ENCODE measurements at places on chromosomes 5 and 9.

DNA sequence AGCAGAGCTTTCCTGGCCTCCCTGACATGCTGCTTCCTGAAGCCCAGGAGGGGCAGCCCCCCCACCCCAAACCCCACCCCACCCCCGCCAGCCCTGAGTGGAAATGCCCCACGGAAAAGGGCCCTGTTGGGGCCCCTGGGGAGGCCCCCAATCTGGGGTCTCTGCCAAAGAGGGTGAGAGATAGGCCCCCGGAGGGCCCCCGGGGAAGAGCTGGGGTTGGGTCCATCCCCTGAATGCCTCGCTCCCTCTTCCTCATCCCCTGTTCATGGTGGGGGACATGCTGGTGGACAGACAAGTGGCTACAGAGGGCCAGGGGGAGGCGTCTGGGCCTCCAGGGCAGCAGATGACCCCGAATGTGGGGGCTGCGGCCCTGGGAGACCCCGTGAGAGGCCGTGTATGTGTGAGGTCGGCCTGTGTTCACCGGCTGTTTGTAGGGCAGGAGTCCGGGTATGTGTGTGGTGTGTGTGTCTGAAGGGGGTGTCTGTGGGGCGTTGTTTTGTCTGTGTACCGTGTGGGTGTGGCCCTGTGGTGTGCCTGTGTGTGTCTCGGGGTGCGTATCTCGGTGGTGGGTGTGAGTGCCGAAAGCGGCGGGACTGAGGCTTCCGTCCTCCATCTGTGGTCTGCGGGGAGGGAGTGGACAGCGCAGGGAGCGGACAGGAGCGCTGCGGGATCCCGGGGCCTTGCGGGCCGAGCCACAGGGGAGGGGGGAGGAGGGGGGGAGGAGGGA is 11.3 kb downstream of the C9orf50 start:
- DNase-seq = no peak

DNA sequence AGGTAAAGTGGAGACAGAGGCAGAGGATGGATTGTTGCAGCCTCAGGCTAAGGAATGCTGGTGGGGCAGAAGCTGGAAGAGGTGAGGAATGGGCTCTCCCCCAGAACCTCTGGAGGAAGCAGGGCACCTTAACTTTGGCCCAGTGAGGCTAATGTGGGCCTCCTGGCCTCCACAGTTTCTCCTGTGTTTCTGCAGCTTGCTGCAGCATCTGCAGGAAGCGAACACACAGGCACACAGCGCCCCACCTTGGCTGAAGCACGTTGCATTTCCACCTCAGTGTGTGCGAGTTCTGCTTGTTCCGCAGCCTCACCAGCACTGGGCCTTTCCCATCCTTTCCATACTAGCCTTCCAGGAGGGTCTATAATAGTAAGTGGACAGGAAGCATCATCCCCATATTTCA is 27.2 kb upstream of the ASS1 start:
- DNase-seq = no peak

GRCh38 chr9:125949703-125950460 is 202.7 kb downstream of the PBX3 start:
- no peak for DNase-seq

DNA sequence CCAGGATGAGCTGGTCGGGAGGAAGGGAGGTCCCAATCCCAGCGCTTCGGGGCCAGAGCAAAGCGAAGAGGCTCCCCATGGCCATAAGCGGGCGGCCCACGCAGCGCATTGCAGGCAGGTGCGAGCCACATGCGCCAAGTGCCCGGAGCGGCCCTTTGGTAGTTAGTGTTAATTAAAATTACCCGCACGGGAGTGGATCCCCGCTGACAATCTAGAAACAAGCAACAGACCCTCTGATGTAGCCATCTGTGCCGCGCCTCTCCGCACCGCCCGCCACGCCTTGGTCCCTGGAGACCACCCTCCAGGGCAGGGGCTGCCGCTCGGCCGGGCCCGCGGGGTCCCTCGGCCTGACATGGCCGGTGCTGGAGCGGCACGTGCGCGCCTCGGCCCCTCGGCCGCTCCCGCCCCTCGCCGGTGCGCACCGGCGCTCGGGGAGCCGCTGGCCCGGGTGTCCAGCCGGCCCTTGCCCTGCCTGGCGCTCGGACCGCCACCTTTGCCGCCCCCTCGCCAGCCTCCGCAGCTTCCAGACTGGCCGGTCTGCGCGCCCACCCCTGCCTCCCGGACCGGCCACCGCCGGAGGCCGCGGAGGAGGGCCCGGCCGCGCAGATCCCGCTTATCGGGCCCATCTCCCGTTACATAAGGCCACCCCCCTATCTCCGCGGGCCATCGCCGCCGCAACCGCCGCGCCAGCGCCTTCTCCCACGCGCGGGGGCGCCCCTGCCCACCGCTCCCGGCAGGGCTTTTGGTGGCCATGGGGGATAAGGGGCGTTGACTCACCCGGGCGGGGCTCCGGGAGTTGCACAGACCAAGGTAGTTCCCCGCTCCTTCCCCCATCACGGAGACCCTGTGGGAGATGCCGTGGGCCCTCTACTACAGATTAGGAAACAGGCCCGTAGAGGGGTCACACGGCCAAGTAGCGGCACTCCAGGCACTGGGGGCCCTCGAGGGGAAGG is 1.9 kb upstream of the IL13 start:
- DNase-seq = no peak

GRCh38 chr5:4893063-4893744 is 246.9 kb upstream of the ADAMTS16 start:
- no peak for DNase-seq

- DNase-seq = no peak
These were observed 118.7 kb downstream of the PJA2 start for GRCh38 chr5:109291090-109291489.

DNA sequence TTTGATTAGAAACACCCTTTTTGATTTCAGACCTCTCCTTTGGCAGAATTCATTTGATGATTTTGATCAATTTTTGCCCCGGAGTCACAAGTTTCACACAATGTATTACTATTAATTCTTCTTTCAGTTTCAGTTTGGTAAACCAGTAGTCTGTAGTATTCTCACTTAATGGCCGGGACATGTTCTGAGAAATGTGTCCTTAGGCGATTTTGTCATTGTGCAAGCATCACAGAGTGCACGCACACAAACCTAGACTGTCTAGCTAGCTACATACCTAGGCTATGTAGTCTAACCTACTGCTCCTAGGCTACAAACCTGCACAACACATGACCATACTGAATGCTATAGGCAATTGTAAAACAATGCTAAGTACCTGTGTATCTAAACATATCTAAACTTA is 662.5 kb downstream of the IRX1 start:
- no peak for DNase-seq

- DNase-seq = no peak
These were observed 129.4 kb downstream of the C9orf50 start for GRCh38 chr9:129491487-129491855.

DNA sequence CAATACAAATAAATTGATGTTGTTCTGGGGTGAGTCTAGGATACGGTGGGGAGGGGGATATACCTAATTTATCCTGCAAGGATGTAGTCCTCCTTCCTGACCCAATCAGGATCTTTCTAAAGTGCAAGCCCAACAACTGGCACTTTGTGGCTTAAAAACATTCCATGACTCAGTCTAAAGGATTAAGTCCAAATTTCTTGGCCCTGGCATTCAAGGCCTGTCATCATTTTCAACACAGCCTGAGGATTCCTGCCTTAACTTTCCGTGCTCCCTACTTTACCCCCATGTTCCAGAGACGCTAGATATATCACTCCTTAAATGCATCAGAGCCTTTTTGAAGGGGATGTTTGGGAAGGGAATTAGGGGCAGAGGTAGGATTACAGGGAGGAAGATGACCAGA is 1.0 kb downstream of the FAM221B start:
- DNase-seq = no peak

- no peak for DNase-seq
These were observed 13.7 kb downstream of the ERMP1 start for GRCh38 chr9:5819174-5819573.

DNA sequence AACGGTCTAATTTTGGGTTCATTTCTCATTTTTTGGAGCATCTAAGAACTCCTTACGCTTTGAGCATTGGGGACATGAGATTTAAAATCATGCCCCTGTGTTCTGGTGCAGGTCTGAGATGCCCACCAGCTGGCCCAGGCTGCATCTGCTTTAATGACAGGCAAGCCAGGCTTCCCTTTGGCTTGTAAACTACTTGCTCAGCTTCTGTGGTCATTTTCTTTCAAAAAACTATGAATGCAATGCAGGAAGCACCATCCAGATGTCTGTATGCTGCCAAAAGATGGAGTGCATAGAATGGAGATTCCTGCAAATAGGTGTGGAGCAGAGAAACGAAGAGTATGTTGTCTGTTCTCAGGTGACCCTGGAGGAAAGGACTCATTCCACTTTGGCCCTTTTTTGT is 399.9 kb upstream of the ADAMTSL1 start:
- no peak for DNase-seq

GRCh38 chr5:152686931-152687330 is 281.9 kb upstream of the NMUR2 start:
- DNase-seq = no peak
